ENCODE measurements at places on chromosomes 12 and 14. TPM values are rescaled to one million over a fixed set of nuclear protein-coding genes. Genes with fewer than 3 reads are reported as not detected.

DNA sequence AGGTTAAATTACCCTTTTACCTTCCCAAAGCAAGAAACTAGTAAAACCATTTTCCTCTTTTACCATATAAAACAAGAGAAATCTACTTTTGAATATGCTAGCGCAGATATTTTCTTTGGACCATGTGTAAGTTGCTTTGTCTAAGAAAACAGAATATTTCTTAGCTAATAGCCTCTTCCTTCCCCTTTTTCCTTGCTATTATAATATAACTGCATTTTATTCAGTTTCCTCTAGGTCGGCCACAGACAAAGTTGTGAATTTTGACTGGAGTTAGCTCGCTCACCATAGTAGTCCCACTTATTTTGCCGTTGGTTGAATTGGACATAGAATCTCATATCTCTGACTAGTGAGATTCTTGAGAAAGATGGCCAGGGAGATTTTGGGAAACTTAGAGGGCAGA lies 115.6 kb downstream of the PLEKHA5 start:
- no peak for DNase-seq

GRCh38 chr12:114319422-114319821 lies 86.5 kb downstream of the TBX5 start:
- no peak for DNase-seq

DNA sequence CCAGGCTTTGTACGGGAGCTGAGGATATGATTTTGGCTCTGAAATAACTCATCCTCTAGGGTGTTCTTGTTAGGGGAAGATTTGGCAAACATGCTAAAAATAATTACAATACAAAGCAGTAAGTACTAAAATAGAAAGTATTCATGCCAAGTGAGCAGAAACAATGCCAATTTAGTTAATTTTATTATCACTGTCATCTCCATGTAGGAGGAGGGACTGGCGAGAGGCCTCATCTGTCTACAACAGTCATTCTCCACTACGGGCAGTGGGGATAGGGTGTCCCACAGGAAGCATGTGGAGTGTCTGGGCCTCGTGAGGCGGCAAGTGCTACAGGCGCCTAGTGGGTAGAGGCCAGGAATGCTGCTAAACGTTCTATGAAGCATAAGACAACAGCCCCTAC lies 3.3 kb downstream of the ISM2 start:
- DNase-seq = no peak

- no peak for DNase-seq
Measured at GRCh38 chr12:67052981-67053380, 216.2 kb upstream of the CAND1 start.

- no peak for DNase-seq
Measured at GRCh38 chr12:75635606-75636444, 124.4 kb upstream of the KRR1 start.

DNA sequence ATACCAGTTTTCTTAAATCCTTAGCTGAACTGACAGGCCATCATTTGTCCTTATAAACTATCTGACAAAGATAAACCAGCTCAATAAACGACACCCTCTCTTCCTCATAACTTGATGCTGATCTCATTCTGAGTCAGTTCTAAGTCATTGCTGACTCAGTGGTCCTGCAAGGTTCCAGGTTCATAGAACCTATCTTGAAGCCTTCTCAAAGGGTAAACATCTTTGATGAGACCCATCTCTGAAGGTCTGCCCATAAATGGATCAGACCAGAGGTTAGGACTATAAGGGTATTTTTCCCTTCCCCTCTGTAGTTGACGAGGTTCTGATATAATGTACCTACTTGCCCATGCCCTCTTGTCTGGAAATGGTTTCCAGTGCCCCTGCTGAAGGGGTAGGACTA lies 11.9 kb downstream of the NAA25 start:
- no peak for DNase-seq

- no peak for DNase-seq
Measured at GRCh38 chr14:96119947-96120346, 80.8 kb downstream of the C14orf132 start.

DNA sequence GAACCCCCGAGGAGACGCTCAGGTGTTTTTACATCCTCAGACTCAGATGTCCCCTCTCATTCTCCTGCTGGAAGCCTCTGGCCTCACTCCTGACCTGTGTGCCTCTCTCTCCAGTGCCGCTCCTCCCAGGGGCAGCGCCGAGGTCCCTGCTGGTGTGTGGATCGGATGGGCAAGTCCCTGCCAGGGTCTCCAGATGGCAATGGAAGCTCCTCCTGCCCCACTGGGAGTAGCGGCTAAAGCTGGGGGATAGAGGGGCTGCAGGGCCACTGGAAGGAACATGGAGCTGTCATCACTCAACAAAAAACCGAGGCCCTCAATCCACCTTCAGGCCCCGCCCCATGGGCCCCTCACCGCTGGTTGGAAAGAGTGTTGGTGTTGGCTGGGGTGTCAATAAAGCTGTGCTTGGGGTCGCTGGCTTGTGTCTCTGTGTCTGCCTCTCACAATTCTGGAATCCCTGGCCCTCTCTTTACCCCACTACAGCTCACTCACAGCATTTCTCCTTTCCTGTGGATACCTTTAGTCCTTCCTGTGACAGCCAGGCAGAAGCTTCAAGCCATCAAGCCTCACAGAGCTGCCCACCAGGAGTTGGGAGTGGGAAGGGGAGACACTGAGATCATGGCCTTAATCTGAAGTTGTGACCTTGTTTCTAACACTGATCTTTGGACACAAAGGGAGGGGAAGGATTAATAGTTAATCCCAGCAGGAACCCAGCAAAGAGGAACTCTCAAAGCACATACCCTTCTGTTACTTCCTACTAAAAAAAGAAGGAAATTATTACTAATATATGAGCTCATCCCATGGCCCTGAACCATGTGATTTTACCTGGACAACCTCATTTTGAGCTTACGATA lies 1.1 kb upstream of the SOAT2 start:
- DNase-seq = no peak

BBOF1 gene
- total RNA-seq = 2.3 TPM

AQP5 gene
- total RNA-seq = 0.38 TPM

TEAD4 gene
- 7.6 TPM for total RNA-seq

TMEM30B gene
- 0.27 TPM for total RNA-seq

C1QL4 gene
- not detected for total RNA-seq

APOF gene
- total RNA-seq = not detected
